Articular chondrocyte of knee joint (primary cell): ENCODE measurements at places on chromosomes 7 and 10. TPM values are rescaled to one million over a fixed set of nuclear protein-coding genes. Genes with fewer than 3 reads are reported as not detected.

The ST8SIA6 gene
- not detected in 2 replicates for total RNA-seq

The FAM13C gene
- 7.9 and 10.7 TPM in 2 replicates for total RNA-seq

The VIPR2 gene
- total RNA-seq = under 0.01 TPM in 1 of 2 replicates, not detected in the other

The APBB1IP gene
- total RNA-seq = 1.2 and 8.5 TPM in 2 replicates

The TET1 gene
- total RNA-seq = 7.7 and 8.9 TPM in 2 replicates

The MRPL32 gene
- 56.4 and 62.7 TPM in 2 replicates for total RNA-seq

The SUGCT gene
- 8.0 and 10.2 TPM in 2 replicates for total RNA-seq

The KCNH2 gene
- total RNA-seq = 0.52 and 1.7 TPM in 2 replicates

The KDM7A gene
- total RNA-seq = 19.0 and 23.8 TPM in 2 replicates

The CCDC186 gene
- total RNA-seq = 17.1 and 17.3 TPM in 2 replicates

The PTPRZ1 gene
- not detected in 2 replicates for total RNA-seq

The TUBB8 gene
- not detected in 2 replicates for total RNA-seq

The PRSS37 gene
- total RNA-seq = not detected in 2 replicates

The SH2B2 gene
- total RNA-seq = 1.3 and 2.5 TPM in 2 replicates

The HMX2 gene
- not detected in 2 replicates for total RNA-seq

The ANKMY2 gene
- 23.0 and 23.2 TPM in 2 replicates for total RNA-seq

The NANOS1 gene
- total RNA-seq = 1.4 and 2.4 TPM in 2 replicates
